ENCODE measurements at places on chromosomes 2 and 18.

DNA sequence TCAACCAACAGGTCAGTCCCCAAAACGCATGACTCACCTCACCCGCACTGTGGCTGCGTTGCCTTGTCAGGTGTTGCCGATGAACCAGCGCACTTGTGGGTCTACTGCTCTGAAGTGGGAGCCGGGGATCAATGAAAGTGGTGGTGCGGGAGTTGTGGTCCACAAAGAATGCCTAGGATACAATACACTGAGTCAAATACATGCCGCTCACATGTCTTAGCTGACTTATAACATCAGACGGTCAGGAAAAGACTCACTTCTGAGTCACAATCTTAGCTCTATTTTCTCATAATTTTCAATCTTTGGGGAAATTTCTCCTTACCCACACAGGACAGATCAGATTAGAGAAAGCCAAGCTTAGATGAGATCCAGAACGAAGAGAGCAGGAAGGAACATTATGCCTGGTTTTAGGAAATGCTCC is 107.1 kb upstream of the STK17B start:
- no peak for DNase-seq

DNA sequence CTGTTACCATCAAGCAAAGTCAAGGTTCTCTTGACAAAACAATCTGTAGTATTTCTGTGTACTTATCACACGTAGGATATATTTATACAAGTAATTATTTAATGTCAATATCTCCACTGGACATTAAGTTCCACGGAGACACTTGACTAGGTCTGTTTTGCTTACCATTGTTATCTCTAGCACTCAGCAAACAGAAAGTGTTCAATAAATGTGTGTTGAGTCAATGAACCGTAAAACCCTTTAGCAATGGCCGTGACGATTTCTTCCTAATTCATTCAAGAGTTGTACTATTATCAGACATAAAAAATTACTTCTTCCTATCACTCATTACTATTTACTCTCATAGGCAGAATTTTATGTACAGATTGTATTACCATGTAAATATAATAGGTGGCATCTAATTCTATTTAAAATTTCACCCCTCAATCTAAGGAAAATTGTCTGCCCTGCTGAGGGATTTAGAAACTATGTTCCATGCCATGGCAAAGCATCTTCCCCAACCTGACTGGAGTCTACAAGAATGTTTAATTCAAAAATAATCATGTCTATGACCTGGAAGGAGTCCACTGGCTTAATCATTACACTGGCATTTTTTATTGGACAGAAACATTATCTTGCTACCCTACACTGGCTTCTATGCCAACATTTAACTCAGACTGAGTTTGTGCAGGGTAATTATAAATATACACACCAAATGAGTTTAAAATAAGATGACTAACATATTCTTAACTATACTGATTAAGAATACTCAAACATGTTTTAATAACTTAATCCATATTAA is 301.9 kb downstream of the ZEB2 start:
- DNase-seq = no peak

DNA sequence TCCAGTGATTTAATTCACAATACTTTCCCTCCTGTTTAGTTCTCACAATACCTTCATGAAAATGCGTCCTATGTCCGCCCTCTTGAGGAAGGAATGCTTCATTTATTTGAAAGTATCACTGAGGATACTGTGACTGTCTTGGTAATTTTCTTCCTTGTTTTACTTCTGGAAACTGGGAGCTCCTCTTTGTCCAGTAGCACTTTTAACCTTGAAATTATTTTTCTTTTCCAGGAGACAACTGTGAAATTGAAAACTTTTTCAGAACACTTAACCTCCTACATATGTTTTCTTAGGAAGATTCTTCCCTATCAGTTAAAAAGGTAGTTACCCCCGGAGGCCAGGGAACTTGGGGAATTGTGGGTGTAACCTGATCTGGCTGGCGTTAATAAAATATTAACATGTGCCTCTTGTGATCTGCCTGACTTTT is 58.9 kb upstream of the STON1 start:
- peak; percentile 45 for DNase-seq

GRCh38 chr2:162115076-162115475 is 37.0 kb downstream of the GCG start:
- DNase-seq = no peak

- no peak for DNase-seq
Observed at GRCh38 chr2:182504903-182505302, 78.1 kb upstream of the PDE1A start.

DNA sequence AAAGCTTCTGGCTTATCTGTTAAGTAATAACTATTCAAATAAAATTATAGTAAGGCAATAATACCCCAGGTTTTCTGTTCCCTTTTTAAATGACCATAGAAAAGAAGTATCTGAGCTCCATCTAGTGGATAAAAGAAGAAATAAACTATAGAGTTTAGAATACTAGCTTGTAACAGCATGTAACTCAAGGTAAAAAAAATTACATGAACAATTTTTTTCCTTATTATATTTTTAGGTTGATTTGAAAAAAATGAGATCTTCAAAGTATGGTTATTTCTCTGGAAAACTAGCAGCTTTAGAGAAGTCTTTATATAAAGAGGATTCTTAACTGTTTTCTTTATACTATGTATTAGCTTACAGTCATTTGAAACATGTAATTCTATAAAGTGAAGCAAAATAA is 58.1 kb downstream of the NCKAP1 start:
- DNase-seq = no peak

GRCh38 chr2:163774862-163775261 is 39.1 kb upstream of the FIGN start:
- no peak for DNase-seq

DNA sequence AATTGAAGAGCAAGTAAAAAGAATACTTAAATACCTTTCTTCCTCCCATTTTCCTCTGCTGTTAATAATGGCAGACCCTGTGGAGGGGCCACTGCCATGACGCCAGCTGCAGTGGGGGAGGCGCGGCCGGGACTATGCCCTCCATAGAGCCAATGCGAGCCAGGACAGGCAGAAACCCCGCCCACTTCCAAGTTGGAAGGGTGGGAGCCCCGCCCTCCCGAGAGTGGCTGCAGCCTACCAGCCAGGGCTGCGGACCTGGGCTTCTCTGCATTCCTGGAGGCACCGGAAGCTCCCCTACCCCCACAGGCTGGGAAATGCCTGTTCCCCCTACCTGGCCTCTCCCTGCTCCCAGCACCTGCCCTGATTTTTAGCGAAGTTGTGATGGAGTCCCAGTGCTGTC is 439.4 kb upstream of the CDH19 start:
- no peak for DNase-seq

- no peak for DNase-seq
Observed at GRCh38 chr18:35469725-35470124, 28.0 kb downstream of the INO80C start.

DNA sequence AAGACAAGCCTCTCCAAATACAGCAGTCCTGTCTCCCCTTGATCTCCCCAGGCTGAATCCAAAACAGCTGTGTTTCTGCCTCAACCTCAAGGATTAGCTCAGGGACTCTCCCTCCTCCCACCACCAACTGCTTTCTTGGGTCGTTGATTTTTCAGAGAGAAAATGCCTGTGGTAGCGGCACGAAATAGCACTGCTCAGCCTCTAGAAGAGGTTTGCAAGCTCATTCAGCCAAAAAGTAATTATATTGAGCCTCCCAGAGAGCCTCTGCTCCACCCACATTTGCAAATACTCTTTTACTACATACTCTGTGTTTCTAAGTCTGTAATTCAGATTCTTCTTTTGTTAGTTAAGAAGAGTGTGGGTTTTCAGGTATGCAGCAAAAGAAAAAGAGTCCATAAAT is 396.4 kb upstream of the TNP1 start:
- no peak for DNase-seq

- no peak for DNase-seq
Observed at GRCh38 chr2:42819160-42819559, 26.8 kb upstream of the HAAO start.

DNA sequence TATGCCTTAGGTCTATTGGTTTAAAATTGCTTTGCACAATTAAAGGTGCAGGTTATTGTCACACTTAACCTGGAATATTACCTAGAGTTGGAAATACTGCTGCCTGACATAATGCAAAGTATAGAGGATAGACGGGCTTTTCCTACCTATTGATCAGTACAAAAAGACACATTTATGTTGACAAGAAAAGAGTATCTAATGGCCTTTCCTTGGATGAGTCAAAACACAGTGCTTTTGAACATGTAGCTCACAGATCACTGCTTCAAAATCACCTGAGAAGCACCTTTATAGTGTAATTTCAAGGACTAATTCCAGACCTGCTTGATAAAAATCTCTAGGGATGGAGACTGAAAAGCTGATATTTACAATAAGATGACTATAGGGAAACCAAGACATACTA is 262.8 kb downstream of the DCC start:
- DNase-seq = no peak

DNA sequence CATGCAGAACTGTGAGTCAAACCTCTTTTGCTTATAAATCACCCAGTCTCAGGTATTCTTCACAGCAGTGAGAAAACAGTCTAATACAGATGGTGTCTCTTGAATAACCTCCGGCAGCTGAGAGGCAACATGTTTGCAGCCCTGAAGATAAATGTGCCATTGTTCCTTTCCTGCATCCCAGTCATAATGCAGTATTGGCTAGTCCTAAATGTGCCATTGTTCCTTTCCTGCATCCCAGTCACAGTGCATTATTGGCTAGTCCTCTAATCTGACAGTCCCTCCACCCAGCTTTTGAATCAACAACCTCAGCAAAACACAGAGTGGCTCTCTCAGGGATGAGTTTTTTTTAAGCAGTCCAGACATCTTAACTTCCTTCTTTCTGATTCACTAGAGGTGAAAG is 550.7 kb downstream of the RIT2 start:
- DNase-seq = no peak
